Activated T-cell treated with anti-CD3 and anti-CD28 coated beads, Interleukin-2, amount 50 U/mL, for 4 hours (primary cell): ENCODE measurements at places on chromosomes 11 and 22.

DNA sequence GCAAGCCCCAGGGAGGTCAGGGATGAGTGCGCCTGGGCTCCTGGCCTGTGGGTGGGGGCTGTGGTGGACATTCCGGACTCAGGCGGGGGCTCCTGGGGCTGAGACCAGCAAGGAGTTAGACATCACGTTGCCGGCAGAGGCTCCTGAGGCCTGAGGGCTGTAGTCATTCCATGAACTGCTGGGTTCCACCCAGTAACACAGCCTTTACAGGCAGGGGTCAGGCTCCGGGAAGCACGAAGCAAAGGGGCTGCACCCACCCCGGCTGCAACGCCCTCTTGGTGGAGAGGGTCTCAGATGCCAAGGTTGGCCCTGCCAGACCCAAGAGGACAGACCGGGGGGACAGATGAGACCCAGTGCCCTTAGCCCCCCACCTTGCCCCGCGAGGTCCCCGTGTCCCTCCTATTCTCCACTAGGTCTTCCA, 9.0 kb downstream of the TNNT3 start:
- no peak for DNase-seq

DNA sequence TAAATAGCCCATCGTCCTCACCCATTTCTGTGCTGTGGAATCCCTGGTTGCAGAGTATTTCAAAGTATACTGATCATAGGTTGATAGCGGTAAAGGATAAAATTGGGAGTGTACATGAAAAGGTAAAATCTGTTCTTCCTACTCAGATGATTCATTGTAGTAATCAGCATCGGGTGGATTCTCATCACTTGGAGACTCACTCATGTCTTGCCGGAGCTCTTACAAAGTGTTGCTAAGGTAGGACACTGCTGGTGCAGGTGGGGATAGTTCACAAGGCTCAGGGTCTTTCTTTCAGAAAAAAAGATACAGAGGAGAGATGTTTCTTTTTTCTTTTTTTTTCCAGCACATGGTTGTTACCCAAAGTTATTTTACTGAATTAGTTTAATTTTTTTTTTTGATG, 84.8 kb downstream of the MTNR1B start:
- DNase-seq: no peak

GRCh38 chr11:30310623-30311022, 12.3 kb upstream of the ARL14EP start:
- DNase-seq: no peak

DNA sequence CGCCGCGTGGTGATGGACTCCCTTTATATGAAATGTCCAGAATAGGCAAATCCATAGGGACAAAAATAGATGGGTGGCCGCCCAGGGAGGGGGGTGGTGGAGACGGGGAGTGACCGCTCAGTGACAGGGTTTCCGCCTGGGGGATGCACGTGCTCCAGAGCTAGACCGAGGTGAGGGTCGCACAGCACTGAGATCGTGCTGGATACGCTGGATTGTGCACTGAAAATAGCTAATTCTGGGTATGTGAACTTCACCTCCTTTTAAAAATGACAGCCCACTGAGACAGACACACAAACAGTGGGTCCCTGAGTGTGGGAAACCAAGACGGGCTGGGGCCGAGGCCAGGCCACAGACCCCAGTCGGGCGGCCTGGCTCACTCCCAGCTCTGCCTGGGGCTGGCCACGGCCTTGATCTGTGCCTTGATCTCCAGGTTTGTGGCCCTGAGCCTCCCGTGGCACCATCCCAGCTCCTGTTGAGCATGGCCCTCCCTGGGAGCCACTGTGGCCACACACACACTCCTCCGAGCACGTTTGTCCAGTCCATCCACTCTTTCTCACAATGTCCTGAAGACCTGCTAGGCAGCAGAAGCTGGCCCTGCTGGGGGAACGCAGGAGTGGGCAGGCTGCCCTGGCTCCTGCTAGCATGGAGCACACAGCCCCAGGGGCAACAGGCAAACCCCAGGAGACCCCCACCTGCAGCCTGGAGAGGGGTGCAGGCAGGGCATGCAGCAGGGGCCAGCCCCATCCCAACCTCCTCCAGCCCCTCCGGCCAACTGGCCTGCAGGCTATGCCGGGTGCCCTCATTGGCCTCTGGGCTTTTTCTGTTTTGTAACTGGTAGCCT, 41.0 kb upstream of the TH start:
- DNase-seq: no peak

- DNase-seq: no peak
Observed at GRCh38 chr11:105789579-105790420, 179.9 kb downstream of the GRIA4 start.

DNA sequence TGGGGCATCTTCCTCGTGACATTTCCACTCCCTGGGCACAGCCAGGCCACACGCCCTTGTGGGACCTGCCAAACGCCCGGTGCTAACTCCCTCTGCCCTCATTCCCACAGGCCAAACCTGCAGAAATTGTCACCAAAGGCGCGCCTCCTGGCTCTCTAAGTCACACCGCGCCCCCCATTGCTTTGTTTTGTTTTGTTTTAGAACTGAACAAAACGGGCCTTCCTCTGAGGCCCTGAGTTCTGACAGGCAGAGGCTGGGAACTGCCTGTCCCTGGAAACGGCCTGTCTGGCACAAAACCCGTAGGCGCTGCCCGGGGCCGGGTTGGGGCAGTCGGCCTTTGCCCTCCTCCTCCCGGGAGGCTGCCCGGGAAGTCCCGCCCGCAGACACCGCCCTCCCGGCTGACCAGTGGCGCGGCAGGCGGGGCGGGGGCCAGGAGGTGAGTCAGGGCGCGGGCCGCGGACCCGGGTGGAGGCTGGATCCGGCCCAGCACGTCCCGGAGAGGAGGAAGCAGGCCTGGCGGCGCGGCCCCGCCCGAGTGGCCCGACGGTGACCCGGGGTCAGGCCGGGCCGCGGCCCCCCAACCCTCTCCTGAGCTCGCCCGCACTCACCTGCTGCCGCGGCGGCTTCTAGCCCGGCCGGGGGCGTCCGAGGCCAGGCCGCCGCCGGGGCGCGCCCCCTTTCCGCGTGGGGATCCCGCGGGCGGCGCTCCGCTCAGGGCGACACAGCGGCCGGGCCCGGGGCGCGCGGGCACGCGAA, 465 bp downstream of the SUN2 start:
- DNase-seq: peak; percentile 27

DNA sequence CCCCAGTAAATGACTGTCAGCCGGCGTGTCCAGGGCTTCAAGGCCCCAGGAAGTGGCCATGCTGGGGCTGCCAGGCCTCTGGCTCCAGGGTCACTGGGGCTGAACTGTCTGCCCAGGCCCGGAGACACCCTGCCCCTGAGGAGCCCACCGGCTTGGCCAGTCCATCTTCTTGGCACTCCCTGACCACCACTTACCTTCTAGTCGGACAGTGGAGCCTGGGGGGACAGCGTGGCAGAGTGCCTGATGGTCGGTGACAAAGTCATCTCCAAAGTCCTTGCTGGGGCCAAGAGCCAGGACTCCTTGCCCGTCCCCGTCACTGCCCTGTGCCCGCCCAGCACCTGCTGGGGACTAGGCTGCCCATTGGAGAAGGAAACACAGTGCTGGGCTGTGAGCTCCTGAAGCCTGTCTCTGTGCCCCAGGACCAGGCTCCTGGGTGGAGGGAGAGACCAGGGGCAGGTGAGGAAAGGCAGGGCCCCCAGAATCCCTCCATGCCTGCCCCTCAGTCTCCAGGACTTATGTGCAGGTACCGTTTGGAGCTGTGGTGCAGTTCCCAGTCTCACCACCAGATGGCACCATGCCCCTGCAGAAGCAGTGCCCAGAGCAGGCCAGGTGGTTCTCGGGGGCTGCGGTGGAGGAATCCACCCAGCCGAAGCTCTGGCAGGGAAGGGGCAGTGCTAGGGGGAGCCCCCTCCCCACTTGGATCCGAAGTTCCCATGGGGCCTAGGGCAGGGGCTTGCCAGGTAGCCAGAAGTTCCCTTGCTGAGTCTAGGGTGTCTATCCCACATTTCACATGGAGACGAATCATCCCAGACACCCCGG, 6.0 kb upstream of the CCDC188 start:
- DNase-seq: peak; percentile 92

- DNase-seq: no peak
Observed at GRCh38 chr11:1102221-1102971, 27.7 kb downstream of the MUC2 start.

- no peak for DNase-seq
Observed at GRCh38 chr11:100008417-100008816, 678.7 kb upstream of the ARHGAP42 start.

GRCh38 chr22:42878561-42879305, 21.7 kb upstream of the ARFGAP3 start:
- no peak for DNase-seq
